NCI-H526 (cell line): ENCODE measurements at places on chromosomes 7 and 10.

DNA sequence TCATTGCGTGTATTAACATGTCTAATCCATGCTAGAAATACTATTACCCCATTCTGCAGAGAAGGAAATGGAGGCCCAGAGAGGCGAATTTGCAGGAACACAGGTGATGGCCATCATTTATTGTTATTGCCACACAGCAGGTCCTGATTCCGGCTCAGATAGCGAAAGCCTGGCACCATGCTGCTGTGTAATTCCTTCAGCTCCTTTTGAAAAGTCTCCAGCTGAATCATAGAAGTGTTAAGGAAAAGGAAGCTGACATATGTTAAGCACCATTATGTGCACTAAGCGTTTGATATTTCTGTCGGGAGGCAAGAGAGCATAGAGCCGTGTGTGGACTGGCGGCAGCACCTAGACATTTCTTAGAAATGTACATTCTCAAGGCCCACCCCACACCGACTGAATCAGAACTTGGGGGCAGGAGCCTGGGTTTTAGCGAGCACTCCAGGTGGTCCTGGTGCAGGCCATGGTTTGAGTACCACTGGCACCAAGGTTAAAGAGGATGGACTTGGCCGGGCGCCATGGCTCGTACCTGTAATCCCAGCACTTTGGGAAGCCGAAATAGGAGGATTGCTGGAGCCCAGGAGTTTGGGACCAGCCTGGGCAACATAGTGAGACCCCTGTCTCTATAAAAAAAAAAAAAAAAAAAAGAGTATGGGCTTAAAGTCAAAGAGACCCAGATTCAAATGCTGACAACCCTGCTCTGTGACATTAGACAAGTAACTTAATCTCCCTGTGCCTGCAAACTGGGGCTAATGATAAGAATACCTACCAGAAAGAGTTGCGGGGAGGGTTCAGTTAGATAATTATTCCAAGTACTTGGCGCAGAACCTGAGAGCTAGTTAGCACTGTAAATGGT is 52.2 kb downstream of the UNC5B start:
- DNase-seq, result no peak

DNA sequence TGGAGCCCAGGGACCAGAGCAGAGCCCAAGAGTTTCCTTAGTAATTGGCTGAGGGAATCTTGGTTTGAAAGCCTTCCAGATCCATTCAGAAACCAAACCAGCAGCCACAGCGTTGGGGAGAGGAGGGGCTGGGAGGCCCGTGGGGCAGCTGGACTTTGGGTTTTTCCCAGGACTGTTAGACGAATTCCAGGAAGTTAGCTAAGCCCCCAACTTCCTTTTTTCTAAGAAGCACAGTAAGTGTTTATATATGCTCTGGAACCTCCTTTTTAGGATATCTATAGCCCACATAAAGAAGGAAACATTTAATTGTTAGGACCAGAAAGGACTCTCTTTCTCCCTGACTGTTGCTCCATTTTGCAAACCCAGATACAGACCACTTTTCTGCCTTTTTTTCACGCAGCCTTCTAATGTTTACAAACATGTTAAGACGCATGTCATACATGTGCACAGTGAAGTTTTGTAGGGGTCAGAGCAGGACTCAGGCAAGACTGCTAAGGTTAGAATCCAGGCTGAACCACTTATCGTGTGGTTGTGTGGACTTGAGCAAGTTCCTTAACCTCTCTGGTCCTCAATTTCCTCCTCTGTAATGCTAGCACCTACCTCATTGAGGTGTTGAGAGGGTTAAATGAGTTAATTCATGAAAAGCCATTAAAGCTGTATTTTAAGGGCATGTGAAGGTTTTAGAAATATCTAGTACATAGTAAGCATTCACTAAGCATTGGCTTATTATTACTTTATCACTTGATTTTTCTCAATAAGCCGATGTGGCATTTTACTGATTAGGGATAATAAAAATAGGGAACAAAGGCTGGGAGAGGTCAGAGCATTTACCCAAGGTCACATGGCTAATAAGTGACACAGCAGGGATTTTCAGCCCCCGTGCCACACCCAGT is 42.4 kb downstream of the TBATA start:
- DNase-seq, result no peak

DNA sequence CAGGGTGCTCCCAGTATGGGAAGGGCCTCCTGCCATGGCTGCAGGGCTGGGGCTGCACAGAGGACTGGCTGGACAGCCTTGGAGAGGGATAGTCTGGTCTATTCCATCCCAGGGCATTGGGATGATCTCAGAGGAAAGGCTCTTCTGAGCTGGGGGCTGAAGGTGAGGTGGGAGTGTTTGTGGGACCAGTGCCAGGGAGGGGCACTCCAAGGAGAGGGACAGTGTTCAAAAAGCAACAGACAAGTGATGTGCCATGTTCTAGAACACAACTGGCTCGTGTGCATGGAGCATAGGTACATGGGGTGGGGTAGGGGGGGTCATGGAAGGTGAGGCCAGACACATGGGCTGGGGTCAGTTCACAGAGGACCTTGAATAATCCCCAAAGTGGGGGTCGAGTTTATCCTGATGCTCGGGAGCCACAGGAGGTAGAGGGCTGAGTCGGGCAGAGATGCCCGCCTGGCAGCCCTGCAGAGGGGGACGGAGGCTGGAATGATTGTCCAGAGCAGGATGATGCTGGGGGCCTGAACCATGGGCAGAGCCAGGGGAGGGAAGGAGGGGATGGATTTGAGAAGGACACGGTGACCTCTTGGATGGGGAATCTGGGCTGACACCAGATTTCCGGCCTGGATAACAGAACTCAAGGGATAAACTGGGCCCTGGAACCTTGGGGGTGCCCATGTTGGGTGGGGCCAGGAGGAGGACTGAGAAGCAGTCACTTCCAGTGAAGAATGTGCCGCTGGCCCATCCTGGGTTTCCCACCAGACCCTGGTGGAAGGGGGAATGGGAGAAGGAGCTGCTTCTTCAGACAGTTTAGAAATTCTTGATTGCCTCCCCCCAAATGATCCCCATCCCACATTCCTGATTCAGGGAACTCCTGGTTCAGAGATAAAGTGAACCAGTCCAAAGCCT is 50.4 kb downstream of the NEURL1 start:
- DNase-seq, result no peak

GRCh38 chr10:120600871-120601649 is 144.0 kb downstream of the PLPP4 start:
- peak; percentile 7 for DNase-seq

DNA sequence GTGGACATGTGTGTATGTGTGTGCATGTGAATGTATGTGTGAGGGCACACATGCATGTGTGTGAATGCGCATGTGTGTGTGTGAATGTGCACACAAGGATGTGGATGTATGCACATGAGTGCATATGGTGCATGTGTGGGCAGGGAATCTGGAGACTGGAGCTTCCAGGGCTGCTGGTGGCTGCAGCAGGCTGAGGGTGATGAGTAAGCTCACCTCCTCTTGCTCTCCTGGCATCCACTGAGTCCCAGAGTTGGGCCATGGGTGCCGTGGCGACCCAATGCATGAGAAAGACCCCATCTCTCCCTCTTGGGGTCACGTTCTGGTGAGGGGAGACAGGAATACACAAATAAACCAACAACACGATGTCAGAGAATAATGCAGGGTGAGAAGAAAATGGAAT is 33.3 kb upstream of the COL13A1 start:
- DNase-seq, result no peak
